ENCODE measurements at places on chromosomes 3 and 15. TPM values are rescaled to one million over a fixed set of nuclear protein-coding genes. Genes with fewer than 3 reads are reported as not detected.

CCRL2 gene
- 2.2 TPM for total RNA-seq

PDZRN3 gene
- total RNA-seq = 92.6 TPM

SFMBT1 gene
- 11.3 TPM for total RNA-seq

DNA sequence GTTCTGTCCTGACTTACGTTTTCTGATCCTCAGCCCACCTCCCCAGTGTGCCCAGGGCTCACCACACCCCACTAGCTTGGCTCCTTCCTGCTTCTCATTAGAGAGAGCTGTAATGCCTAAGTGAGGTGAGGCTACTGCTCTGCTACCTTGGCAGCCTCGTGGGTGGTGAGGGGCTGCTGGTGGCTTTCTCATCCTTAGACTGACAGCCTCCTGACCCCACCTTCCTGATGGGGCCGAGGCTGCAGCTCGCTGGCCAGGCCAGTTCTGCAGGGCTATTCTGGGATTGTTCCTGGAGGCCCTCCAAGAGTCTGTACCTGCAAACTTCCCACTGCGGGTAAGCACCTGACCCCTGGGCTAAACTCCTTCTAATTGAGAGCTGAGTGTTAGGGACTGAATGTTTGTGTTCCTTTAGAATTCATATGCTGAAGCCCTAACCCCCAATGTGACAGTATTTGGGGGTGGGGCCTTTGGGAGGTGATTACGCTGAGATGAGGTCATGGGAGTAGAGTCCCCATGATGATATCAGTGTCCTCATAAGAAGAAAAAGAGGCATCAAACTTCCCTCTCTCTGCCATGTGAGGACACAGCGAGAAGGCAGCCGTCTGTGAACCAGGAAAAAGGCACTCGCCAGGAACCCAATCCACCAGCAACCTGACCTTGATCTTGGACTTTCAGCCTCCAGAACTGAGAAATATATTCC lies 38.1 kb upstream of the IQSEC1 start:
- no peak for DNase-seq

DNA sequence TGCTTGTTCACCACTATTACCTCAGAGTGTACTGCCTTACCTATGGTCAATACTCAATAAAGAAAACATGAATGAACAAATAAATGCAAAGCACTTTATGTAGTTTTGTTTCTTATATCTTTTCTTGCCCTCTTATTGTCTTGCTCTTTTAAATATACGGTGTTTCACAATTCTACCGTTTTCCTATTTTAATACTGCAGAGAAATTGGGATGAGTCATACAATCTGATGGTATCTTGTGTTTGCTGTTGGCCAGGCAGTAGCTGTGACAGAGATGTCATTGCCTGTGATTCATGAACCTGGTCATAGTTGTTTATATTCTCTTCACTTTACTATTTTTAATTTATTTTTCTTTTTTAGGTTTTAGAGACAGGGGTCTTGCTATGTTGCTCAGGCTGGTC lies 48.3 kb downstream of the SERP1 start:
- no peak for DNase-seq
